Transverse colon (tissue), 4 donors: ENCODE measurements at places on chromosomes 11 and 22.

GRCh38 chr11:121449626-121450025 is 2.5 kb upstream of the SORL1 start:
- no peak overlapping the region for H3K4me3 ChIP-seq
- no peaks in the 10 kb centered on the region for H3K36me3 ChIP-seq
- no peaks in the 10 kb centered on the region for H3K27me3 ChIP-seq
- peak overlapping the region; percentile 92 for H3K27ac ChIP-seq
- DNase-seq: no peak
- peaks cover 8% of the 10 kb centered on the region for H3K4me1 ChIP-seq

- H3K27me3 ChIP-seq: no peaks in the 10 kb centered on the region
- no peak overlapping the region for H3K4me3 ChIP-seq
- peaks cover 8% of the 10 kb centered on the region for H3K4me1 ChIP-seq
- no peak for DNase-seq
- H3K36me3 ChIP-seq: peaks cover 11% of the 10 kb centered on the region
- H3K27ac ChIP-seq: peak overlapping the region; percentile 24
Measured at GRCh38 chr11:118230088-118230487, 5.3 kb upstream of the JAML start.

- H3K4me1 ChIP-seq: no peaks in the 10 kb centered on the region
- no peaks in the 10 kb centered on the region for H3K27me3 ChIP-seq
- H3K27ac ChIP-seq: no peak overlapping the region
- no peak for DNase-seq
- H3K36me3 ChIP-seq: no peaks in the 10 kb centered on the region
Measured at GRCh38 chr11:19393941-19394340, 153.2 kb upstream of the E2F8 start.

GRCh38 chr11:64107303-64107702 is 58.6 kb downstream of the MACROD1 start:
- H3K4me1 ChIP-seq: no peaks in the 10 kb centered on the region
- H3K4me3 ChIP-seq: no peak overlapping the region
- H3K36me3 ChIP-seq: no peaks in the 10 kb centered on the region
- no peak for DNase-seq

GRCh38 chr11:40162901-40163883 is 1296.3 kb downstream of the LRRC4C start:
- no peaks in the 10 kb centered on the region for H3K4me1 ChIP-seq
- DNase-seq: no peak
- no peaks in the 10 kb centered on the region for H3K36me3 ChIP-seq
- H3K27me3 ChIP-seq: no peaks in the 10 kb centered on the region

GRCh38 chr11:79025097-79025496 is 415.7 kb downstream of the TENM4 start:
- no peak overlapping the region for H3K27ac ChIP-seq
- peaks cover 12% of the 10 kb centered on the region for H3K27me3 ChIP-seq

DNA sequence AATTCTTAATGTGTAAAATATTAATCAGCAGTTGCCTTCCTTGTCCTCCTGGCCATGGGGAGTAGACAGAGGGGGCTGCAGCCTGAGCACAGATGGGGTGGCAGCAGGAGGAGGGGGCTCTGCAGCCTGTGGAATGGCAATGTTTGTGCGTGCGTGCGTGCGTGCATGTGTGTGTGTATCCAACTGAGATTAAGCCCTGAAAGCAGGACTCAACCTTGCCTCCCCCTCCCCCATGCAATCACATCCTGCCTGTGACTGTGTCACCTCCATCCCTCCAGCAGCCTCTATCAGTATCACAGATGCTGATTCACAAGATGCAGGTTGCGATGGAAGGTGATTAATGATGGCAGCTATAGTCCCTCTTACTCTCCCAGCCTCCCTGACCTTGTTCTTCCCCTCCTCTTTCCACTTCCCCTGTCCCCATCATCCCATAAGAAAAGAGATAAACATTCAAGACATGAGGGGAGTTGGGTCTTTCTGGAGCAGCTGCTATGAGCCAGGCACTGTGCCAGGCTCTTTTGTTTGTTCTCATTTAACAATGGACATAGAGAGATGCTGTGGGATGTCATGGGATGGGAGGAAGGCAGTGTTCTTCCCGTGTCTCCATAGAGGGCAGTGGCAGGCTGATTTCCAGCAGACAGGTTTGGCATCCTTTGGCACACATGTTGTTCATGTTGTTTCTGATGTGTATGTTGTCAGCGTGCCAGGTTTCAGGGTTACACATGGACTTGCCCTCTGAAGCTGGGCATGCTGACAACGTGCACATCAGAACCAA is 43.8 kb upstream of the NECTIN1 start:
- H3K4me1 ChIP-seq: no peaks in the 10 kb centered on the region
- peaks cover 4% of the 10 kb centered on the region for H3K27me3 ChIP-seq
- no peak overlapping the region for H3K4me3 ChIP-seq
- DNase-seq: no peak

DNA sequence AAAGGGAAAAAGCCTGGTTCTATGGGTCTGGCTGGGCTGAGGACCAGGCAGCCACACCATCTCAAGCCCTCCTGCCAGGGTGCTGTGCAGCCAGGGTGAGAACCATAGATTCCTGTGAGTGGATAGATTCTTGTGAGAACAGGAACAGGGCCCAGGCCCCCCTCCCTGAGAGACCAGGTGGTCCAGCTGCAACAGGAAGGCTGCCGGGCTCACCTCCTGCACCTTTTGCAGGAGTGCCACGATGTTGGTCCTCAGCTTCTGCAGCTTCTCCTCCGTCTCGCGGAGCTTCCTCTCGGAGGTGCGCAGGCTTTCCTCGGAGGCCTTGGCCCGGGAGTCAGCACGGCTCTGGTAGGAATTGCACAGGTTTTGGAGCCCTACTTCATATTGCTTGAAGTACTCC is 40.8 kb downstream of the MORC2 start:
- H3K36me3 ChIP-seq: peaks cover 10% of the 10 kb centered on the region
- H3K27ac ChIP-seq: no peak overlapping the region
- DNase-seq: no peak
- no peaks in the 10 kb centered on the region for H3K4me1 ChIP-seq
- H3K27me3 ChIP-seq: no peaks in the 10 kb centered on the region

DNA sequence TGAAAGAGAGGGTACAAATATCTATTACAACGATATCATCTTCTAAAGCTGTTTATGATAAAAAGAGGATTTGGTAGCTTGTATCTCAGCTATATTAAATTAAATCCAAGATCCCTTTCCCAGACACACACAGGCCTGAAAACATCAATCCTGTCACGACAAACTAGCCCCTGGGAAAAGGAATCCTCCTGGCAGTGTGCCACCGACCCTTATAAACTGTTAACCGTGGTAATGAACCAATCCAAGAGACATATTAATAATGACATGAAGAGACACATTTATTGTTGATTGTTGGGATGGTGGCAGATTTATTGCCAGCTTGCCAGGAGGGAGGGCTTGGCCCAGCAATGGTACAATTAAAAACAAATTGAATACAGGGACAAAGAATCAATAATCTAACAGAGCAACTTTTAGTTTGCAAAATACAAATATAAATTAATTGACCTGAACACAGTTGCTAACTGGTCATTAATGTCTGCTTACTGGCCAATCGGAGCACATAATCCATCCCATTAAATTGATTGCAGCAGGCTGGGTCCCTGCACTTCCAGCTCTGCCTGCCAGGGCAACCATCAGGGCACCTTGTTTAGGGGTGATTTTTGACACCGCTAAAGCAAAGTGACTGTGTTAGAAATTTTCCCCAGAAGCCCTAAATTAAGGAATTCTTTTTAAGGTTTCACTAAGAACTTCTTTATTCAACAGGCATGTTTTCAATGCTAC is 887.6 kb downstream of the OPCML start:
- H3K4me3 ChIP-seq: no peak overlapping the region
- H3K4me1 ChIP-seq: no peaks in the 10 kb centered on the region
- no peak overlapping the region for H3K27ac ChIP-seq
- DNase-seq: no peak

DNA sequence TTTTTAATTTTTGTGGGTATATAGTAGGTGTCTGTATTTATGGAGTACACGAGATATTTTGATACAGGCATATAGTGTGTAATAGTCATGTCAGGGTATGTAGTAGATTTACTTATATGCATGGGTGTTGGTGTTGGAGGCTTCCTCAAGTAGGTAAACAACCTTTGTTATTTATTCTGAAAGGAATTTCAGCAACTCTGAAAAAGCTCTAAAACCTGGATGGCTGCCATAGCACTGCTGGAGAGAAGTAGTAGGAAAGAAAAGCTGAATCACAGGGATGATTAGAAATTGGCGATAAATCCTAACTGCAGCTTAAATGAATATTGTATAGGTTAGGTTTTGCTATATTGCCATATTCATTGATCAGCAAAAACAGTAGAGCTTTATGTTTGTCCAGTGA is 44.4 kb upstream of the ST14 start:
- H3K27ac ChIP-seq: no peak overlapping the region
- no peak overlapping the region for H3K4me3 ChIP-seq
- H3K4me1 ChIP-seq: peaks cover 23% of the 10 kb centered on the region
- H3K36me3 ChIP-seq: peaks cover 9% of the 10 kb centered on the region

- peak overlapping the region; percentile 85 for H3K27ac ChIP-seq
- H3K4me3 ChIP-seq: no peak overlapping the region
- no peaks in the 10 kb centered on the region for H3K36me3 ChIP-seq
Measured at GRCh38 chr11:3158131-3158591, 6.9 kb downstream of the OSBPL5 start.

- no peak overlapping the region for H3K27ac ChIP-seq
- no peak for DNase-seq
- H3K27me3 ChIP-seq: peaks cover 3% of the 10 kb centered on the region
- no peaks in the 10 kb centered on the region for H3K36me3 ChIP-seq
Measured at GRCh38 chr11:59283311-59283710, 70.6 kb upstream of the MPEG1 start.

DNA sequence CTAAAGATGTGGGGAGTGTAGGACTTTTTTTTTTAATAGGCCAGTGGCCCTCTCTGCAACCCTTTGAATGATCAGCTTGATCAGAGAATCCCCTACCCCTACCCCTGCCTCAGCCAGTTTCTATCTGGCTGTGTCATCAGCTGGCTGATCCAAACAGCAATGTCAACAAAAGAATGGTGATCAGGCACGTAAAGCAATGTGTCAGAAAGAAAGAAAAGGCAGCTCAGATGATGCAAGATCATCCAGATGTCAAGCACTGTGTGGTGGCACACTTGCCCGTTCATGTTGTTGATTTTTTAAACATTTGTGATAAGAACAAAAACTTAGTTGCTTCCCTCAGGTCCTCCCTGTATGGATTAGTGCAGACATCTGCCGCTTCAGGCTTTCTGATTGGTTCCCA is 26.3 kb upstream of the EHF start:
- no peaks in the 10 kb centered on the region for H3K36me3 ChIP-seq
- DNase-seq: no peak
- peaks cover 4% of the 10 kb centered on the region for H3K4me1 ChIP-seq
- H3K4me3 ChIP-seq: no peak overlapping the region
- no peak overlapping the region for H3K27ac ChIP-seq

DNA sequence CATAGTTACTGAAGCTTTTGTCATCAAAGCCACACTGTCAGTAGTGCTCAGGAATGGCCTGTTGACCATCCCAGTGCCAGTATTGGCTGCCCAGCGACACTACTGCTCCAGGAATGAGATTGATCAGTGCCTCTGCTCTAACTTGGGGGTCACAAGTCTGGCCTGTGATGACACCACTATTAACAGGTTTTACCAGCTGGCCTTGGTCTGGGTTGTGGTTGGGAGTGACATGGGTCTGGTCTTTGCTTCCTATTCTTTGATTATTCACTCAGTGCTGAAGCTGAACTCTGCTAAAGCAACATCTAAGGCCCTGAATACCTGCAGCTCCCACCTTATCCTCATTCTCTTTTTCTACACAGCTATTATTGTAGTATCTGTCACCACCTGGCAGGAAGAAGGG is 21.5 kb downstream of the OR56B4 start:
- no peaks in the 10 kb centered on the region for H3K36me3 ChIP-seq
- no peak overlapping the region for H3K27ac ChIP-seq
- H3K27me3 ChIP-seq: no peaks in the 10 kb centered on the region
- no peak overlapping the region for H3K4me3 ChIP-seq

DNA sequence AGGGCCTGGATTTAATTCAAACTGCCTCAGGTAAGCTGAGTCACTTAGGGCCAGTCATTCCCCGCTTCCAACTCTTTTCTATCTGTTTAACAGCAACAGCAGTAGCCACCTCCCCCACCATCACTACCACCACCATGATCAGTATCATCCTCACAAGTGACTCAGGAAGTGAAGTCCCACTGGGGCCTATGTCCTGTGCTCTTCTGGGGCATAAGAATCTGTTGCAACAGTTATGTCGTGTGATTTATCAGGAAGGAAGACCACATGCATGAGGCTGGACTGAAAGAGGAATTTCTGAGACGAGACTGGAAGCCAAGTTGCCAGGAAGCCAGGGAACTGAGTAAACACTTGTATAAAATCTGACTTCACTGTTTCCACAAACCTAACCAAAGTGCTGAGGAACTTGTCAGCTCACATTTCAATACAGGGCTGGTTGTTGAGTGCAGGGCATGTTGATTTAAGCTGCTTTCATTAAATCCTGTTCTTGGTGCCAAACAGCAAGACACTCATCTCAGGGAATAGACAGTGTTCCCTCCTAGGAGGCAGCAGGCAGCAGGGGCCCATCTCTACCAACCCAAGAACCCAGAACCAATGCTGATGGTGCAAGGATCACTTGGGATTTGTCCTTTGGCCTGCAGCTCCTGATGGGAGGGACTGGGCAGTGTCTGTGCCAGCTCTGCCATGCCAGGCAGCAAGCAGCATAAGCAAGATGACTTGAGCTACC is 226.7 kb upstream of the NARS2 start:
- H3K4me3 ChIP-seq: no peak overlapping the region
- peak overlapping the region; percentile 79 for H3K27ac ChIP-seq
- peak; percentile 37 for DNase-seq
- H3K36me3 ChIP-seq: no peaks in the 10 kb centered on the region

GRCh38 chr11:1815751-1816150 is 19.0 kb upstream of the SYT8 start:
- no peaks in the 10 kb centered on the region for H3K4me1 ChIP-seq
- H3K27me3 ChIP-seq: peaks cover 10% of the 10 kb centered on the region
- no peaks in the 10 kb centered on the region for H3K36me3 ChIP-seq
